CD4-positive, alpha-beta T cell treated with Interleukin-15 for 4 hours (primary cell): ENCODE measurements at places on chromosomes 7 and 10.

DNA sequence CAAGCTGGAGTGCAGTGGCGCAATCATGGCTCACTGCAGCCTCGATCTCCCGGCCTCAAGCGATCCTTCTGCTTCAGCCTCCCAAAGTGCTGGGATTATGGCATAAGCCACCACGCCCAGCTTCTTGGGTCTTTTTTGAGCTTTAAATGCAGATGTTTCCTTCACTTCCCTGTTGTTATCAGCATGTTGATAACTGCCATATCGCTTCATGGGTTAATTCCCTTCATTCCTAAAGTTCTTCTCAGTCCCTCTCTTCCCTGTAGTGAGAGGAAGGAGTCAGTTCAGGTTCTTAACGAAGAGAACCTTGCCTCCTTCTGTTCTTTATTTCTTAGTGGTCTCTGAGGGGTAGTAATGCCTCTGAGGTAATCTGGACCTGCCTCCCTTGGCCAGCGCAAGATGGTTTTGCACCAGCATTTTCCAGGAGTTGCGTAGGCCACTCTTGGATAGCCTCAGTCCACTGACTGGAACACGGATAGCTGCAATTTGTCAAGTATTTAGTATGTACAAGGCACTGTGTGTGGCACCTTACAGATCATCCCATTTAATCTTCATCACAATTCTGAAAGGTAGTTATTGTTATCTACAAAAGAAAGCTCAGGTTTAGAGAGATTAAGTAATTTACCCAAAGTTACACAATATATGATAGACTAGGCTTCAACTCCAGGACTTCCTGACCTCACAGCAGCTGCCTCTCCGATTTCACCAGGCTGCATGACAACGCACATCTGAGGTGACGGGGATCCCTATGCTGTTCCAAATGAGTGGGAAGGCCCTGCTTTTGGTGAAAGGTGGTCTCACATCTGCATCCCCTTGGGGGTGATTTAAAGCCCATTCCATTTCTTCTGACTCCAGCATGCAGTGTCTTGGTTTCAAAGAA, 60.5 kb downstream of the GATA3 start:
- DNase-seq = no peak

GRCh38 chr10:43361547-43362190, 9.8 kb upstream of the FXYD4 start:
- peak; percentile 25 for DNase-seq

GRCh38 chr7:7054252-7054830, 128.0 kb upstream of the C1GALT1 start:
- no peak for DNase-seq

DNA sequence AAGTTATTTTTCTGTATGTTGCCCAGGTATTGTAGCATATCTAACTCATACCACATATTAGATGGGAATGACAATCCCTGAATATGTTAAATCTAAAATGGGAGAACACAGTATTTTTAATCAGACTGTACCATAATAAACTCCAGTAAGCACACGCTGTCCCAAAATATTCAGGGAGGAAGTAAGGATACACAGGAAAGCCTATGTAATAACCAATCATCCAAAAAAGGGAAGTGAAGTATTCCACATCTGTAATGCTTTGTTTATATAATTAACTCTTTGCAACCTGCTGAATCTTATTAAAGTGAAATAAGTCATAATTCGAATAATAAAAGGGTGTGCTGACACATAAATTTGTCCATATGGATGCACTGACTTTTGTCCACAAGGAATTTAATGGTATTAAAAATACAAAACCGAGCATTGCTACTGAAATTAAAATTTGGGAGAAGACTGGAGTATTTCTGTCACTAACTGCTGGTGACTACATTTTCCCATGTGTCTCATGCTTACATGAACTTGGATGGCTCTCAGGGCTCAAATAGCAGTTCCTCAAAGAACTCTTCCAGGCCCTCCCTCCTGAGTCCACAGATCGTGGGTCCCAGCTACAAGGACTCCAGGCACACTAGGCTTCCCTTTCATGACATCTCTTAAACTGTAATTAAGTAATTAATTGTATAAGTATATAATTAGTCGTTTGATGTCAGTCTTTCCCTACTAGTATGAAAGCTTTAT, 120.6 kb downstream of the NEBL start:
- no peak for DNase-seq

GRCh38 chr10:29734962-29735627, 100.3 kb upstream of the SVIL start:
- DNase-seq = peak; percentile 41

- DNase-seq = no peak
Measured at GRCh38 chr7:69439636-69440325, 158.5 kb upstream of the AUTS2 start.
